ENCODE measurements at places on chromosomes 1 and 21.

- no peak for DNase-seq
Measured at GRCh38 chr1:32020339-32020738, 6.7 kb downstream of the KHDRBS1 start.

DNA sequence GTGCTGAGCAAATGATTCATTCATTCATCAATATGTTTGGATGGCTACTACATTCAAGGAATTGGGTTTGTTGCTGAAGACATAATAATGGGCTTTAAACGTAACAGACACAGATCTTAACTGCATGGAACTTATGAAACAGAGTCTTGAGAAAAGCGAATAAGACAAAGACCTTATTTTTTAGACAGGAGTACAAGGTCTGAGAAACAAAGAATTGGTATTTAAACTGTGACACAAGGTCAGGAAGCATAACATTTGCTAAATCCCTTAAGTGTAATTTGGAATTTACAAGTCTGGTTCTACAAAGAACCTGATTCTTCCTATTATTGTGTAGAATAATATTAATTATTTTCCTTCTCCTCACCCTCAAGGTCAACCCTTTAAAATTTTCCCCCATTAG, 565.4 kb upstream of the RGS18 start:
- DNase-seq, result no peak

DNA sequence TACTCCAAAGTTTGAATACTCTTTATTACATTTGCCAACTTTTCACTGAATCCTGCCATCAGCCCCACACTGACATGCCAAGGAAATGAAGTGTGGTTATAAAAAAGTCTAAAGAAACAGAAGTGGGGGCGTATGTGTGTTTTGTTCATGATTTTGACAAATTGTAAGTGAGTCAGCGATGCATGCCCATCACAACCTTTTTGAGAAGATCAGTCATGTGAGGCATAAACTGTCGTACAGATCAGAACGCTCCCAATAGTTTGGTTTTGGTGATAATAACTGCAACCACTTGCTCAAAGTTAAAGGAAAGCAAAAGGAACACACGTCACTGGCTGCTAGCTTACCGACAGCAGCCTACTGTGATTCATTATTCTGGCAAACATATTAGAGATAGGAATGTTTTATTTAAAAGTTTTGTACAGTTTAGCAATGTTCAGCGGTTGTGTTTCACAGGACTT, 95.6 kb downstream of the RGS2 start:
- DNase-seq, result no peak

- DNase-seq, result no peak
Measured at GRCh38 chr21:38770660-38771059, 35.1 kb upstream of the ETS2 start.

DNA sequence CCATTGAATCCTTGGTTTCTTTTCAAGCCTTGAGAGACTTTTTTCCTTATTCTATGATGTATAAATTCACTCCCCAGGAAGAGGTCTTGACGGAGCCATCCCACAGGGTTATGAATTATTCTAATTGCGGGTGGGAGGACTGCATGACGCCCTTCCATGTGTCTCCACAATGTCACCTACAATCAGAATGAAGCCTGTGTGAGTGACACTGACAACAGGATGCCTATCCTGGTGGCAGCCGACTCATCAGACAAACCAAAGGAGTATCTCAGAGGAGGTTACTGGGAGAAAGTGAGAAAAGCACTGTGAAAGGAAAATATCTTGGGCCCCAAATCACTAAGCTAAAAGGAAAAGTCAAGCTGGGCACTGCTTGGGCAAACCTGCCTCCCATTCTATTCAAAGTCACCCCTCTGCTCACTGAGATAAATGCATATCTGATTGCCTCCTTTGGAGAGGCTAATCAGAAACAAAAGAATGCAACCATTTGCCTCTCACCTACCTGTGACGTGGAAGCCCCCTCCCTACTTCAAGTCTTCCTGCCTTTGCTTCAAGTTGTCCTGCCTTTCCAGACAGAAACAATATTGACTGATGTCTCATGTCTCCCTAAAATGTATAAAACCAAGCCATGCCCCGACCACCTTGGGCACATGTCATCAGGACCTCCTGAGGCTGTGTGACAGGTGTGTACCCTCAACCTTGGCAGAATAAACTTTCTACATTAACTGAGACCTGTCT, 98.4 kb downstream of the SMYD2 start:
- DNase-seq, result no peak

- DNase-seq, result no peak
Measured at GRCh38 chr21:39082656-39083376, 100.4 kb downstream of the PSMG1 start.

GRCh38 chr1:156480016-156480370, 20.6 kb downstream of the MEF2D start:
- DNase-seq, result no peak

DNA sequence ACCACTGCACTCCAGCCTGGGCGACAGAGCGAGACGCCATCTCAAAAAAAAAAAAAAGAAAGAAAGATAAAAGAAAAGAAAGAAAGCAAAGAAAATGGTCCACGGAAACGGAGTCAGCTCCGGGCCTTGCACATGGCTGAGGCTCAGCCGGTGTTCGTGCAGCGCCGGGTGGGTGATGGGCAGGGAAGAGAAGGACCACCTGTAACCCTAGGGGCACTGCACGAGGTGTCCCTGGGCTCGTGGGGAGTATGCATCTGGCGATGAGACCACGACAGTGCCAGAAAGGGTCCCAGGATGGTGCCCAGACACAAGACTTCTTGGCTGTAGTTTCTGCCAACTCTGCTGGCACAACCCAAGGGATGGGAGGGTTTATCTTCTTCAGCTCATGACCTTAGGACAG, 5.8 kb downstream of the CDA start:
- DNase-seq, result no peak

DNA sequence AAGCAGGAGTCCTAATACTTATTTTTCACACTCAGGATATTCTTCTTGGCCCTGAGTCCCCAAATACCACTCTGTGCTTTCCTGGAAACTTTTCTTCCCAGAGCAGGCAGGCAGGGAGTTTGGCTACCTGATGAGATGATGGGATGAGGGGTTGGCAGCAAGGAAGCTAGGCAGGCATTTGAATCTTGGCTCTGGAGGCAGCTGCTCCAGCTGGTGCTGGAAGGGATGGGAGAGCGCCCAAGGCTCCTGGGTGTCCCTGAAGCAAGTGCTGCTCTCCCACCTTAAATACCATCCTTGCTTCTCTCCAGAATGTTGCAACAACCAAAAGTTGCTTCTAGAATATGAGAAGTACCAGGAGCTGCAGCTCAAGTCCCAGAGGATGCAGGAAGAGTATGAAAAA, 48.0 kb upstream of the TMEM125 start:
- DNase-seq, result no peak

DNA sequence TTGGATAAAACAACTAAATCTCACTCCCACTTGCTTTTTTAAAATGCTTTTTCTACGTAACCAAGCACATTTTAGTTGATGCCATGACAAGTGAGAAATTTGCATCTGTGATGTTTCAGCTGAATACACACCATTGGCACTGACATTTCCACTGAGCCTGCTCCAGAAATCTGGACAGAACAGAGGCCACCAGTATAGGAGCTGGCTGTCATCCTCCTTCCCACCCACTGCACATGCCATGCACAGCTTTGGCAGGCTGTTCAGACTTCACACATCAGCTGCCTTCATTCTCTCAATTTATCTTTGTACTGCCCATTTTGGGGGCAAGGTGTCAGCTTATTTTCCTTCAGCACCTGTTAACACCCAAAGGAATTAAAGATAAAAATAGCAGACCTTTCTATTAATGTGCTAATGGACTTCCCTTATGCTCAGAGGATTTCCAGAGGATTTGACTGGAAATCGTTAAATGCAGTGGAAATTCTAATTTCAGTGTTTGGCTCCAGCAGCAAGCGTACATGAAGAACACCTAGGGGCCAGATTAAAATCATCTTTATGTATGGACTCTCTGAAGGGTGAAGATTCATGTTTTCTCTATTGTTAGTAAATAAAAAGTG, 12.9 kb upstream of the PODN start:
- no peak for DNase-seq

DNA sequence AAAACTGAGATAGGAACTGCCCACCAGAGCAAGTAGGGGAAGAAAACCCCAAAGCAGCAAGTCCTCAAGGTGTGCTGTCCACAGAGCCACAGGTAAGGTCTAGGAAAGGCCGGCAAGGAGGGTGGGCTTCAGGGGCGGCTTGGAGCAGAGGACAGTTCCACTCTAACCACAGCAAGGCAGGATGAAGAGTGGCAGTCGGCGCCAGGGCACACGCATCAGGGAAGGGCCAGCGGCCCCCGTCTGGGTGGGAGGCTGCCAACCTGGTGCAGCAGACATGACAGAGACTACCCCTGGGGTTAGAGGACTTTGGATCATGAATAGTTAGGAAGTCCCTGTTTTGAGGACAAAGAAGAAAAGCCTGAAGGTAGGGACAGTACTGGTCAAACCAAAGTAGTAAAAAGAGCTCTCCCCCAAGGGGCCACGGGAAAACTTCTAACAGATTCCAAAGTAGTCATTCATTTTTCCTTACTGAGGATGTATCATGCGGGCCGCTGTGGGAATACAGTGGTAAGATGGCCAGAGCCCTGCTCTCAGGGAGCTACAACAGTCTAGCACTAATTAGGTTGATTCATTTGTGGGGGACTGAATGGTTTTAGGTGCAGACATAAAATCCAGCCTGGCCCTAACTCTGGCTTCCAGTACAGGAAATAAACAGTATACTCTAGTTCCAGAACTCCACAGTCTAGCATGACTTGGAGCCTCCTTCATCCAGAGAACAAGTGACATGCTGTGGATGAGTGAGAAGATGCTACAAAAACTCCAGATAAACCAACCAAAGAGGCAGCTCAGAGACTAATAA, 3.5 kb upstream of the RAP1GAP start:
- DNase-seq, result no peak

DNA sequence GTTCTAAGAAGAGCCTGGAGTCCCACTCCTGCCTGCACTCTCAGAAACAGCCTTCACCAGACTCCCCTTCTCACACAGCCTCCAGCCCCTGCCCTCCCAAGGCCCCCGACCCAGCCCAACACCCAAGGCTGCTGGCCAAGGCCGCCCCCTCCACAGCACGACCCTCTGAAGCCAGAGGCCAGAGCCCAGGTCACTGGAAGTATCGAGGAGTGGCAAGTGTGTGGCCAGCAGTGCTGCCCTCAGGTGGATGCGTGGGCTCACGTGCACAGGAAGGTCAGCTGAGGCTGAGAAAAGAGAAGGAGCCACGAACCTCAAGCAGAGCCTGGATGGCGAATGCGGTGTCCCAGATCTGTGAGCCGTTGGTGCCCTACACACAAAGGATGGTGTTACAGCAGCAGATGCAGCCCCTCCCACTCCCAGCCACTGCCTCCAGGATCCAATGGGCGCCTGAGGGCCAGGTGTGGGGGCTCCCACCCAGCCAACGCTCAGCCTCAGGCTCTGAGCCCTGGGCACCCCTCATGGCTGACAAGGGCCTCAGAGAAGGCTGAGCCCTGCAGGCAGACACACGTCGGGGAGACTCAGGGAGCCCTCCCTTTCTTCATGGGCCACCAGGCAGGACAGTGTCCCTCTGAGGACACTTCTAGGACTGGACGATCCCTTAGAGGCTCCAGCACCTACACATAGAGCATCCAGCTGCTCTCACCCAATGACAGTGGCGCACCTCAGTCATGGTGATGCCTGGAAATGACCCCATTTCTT, 18.0 kb downstream of the LSS start:
- no peak for DNase-seq

GRCh38 chr1:16124377-16125087, 31.3 kb downstream of the EPHA2 start:
- DNase-seq, result no peak

GRCh38 chr21:43362321-43362791, 64.6 kb downstream of the SIK1 start:
- DNase-seq, result peak; percentile 72

GRCh38 chr1:178774263-178774662, 49.2 kb downstream of the RALGPS2 start:
- DNase-seq, result no peak

DNA sequence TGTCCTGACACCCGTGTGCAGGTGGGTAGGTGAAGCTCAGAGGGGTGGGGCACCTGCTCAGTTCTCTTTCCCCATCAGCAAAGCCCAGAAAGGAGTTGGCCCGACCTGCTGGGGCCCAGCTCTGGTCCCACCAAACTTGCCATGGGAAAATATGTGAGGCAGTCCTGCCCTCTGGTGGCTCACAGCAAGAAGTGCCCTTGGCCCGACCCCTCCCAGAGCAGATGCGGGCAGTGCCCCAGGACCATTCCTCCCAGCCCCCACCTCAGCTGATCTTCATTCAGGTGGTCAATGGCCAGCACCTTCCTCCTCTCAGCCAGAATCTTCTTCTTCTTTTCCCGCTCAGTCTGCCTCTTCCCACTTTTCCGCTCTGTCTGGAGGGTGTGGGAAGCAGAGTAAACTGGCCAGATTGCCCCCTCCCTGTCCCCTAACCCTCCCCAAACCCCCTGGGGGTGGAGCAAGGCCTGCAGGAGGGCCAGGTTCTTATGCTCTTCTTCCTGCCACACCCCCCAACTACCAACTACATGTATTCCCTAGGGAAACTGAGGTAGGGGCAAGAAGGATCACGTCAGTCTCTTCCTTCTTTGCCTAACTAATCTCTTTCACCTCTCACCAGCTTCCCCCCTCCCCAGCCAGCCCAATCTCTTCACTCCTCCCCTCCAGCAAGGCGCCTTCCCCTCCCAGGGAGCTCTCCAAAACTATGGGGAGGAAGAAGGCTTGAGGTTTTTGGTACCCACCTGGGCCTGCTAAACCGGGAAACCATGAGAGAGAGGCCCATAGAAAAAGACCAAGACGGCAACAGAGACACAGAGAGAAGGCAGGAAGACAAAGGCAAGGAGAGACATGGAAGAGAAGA, 15.6 kb downstream of the TNNT2 start:
- DNase-seq, result no peak

DNA sequence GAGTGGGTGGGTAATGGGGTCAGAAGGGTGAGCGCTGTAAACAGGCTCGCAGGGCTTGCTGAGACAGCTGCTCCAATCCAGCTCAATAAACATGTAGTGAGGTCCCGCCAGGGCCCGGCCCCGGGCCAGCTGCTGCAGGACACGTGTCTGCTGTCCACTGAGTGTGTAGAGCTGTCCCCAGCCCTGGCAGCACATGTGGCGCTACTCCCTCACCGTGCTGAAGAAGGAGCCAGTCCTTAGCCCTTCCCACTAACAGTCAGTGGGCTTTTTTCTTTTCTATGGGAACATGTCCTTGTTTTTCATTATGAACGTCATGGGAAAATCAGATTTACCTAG, 78.9 kb upstream of the C1orf174 start:
- no peak for DNase-seq

DNA sequence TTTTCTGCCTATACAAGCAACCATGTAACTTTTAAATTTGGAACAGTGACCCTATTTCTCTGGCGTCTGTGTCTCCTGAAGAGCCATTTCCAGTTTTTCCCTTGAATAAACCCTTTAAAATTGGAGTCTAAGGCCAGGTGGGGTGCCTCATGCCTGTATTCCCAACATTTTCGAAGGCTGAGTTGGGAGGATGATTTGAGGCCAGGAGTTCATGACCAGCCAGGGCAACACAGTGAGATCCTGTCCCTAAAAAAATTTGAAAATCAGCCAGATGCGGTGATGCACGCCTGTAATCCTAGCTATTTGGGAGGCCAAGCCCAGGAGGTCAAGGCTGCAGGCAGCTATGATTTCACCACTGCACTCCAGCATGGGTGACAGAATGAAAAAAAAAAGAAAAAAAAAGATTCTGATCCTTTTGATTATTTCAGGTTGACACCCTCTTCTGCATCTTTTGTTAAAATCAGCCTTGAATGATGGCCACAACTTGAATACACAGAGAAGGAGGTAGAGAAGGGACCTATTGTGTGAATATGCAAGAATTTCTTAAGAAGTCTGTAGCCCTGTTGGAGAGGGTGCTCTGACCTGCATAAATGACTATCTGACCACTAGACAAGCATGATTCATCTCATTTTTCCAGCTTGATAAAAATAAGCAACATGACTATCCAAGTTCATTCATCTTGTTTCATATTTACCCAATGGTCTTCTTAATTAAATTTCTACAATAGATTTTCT, 40.2 kb upstream of the PARP1 start:
- no peak for DNase-seq

All from activated naive CD4-positive, alpha-beta T cell treated with Interleukin-2 at 50 U/mL for 16 hours (primary cell).